ENCODE measurements at places on chromosomes 16 and 17.

DNA sequence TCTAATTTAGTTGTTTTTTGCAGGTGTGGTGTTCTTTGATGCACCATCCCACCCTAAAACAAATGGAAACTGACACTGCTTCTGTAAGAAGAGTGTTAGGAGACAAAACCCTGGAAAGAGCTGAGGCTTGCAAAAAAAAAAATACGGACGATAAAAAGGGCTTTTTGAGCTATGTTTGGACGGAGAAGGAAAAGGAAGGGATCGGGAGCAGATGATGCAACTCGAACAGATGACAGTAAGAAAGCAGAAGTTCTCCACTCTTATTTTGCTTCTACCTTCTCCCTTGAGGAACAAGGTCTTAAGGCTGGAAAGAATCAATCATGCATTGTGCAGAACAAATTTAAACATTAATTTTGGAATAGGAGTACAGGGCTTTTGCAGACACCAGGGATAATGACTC is 136.7 kb downstream of the MAF start:
- DNase-seq, result no peak

GRCh38 chr17:44137891-44138709 is 3.6 kb upstream of the HROB start:
- DNase-seq, result peak; percentile 100

DNA sequence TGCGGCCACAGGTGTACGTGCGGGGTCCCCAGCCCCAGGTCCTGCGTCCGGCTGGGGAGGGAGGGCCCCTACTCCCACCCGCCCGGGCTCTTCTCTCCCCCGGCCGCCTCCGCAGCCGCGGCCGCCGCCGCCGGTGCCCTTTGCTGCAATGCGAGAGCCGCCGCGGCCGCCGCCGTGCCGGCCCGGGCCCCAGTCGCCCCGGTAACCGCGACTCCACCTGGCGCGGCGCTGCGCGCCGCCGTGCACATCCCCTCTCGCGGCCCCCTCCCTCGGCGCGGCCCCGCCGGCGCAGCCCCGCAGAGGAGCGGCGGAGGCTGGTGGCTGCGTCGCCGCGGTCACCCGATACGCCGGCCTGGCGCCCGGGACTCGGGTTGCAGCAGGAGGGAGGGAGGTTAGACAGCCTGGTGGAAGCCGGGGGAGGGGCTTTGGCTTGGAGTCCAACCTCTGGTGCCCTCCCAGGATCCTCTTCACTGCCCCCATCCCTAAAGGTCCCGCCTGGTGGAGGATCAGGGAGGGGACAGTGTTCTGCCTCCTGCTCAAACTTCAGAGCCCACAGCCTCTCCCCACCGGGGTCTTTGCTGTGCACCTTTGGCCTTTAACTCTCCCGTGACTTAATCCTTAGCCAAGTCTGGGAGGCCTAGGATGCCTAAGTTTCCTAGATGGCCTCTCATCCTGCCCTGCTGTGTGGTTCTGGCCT is 32.9 kb downstream of the SRCIN1 start:
- DNase-seq, result no peak

GRCh38 chr17:80025796-80026195 is 9.9 kb downstream of the TBC1D16 start:
- peak; percentile 34 for DNase-seq

- DNase-seq, result no peak
Observed at GRCh38 chr17:57874058-57874419, 24.2 kb upstream of the MRPS23 start.

DNA sequence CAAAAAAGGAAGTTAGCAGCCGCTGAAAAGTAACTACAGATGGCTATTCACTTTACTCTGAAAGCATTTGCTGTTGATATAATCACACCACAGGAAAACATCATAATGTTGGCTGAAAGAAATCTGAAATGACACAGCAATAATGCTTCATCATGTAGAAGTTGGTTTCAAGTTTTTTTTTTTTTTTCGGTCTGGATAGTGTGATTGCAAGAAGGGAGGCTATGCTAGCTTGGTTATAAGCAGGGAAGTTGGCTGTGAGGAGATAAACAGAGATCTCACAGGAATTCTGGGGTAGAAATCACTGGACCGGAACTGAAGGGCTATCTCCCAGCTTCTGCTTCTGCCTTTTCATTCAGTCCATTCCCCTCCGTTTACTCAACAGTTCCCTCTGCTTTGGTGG is 57.9 kb downstream of the MYO1D start:
- no peak for DNase-seq

- peak; percentile 13 for DNase-seq
Observed at GRCh38 chr16:8675183-8676159, 1.1 kb downstream of the ABAT start.

- no peak for DNase-seq
Observed at GRCh38 chr17:74018115-74018514, 185.4 kb upstream of the RPL38 start.

- peak; percentile 68 for DNase-seq
Observed at GRCh38 chr16:4179020-4179419, 62.8 kb upstream of the ADCY9 start.

DNA sequence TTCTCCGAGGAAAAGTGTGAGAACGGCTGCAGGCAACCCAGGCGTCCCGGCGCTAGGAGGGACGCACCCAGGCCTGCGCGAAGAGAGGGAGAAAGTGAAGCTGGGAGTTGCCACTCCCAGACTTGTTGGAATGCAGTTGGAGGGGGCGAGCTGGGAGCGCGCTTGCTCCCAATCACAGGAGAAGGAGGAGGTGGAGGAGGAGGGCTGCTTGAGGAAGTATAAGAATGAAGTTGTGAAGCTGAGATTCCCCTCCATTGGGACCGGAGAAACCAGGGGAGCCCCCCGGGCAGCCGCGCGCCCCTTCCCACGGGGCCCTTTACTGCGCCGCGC is at the start of gene ERBB2:
TSS of gene ERBB2 (plus strand) at position 247 of the 330 bp plus-strand sequence. CDS start 175 bp downstream, outside the sequence.
- peak; percentile 80 for DNase-seq

DNA sequence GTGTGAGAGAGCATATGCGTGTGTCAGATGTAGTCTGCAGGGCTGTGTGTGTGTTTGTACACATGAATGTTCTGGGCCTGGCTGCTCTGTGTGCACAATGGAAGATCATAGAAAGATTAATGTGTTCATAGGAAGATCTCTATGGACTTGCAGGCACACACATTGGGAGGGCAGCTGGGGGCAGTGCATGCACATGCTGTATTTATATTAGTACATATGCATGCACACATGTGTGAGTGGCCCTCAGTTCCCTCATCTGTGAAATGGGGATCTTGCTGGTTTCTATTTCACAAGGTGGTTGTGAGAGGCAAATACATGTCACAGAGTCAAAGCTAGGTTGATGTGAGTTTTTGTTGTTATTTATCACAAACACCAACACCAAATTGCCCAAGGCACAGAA is 2.1 kb downstream of the CA7 start:
- no peak for DNase-seq

GRCh38 chr16:64853551-64853950 is 268.3 kb downstream of the CDH11 start:
- no peak for DNase-seq

DNA sequence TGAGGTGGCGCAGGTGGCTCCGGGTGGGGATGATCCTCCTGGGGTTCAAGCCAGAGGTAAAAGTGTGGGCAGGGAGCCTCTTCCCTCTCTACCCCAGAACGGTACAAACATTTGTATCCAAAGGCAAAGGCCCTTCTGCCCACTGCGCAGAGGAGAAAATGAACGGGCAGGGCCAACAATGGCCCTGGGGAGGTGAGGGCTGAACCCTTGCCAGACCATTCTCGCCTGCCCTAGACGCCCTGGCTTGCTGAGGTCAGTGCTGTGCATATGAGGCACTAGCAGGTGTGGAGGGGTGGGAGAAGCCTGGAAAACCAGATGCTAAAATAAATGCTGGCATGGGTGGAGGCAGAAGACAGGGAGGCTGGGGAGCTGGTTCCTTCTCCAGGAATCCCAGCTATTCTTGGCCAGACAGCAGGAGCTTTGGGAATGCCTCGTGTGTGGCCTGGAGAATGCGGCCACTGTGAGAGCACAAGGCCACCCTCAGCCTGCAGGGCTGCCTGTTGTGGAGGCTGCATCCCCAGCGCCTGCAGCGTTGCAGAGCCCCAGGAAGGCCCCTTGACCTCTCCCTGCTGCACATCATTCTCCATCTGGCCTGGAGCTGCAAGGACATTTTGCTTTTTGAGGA is 4.5 kb downstream of the C17orf50 start:
- no peak for DNase-seq

DNA sequence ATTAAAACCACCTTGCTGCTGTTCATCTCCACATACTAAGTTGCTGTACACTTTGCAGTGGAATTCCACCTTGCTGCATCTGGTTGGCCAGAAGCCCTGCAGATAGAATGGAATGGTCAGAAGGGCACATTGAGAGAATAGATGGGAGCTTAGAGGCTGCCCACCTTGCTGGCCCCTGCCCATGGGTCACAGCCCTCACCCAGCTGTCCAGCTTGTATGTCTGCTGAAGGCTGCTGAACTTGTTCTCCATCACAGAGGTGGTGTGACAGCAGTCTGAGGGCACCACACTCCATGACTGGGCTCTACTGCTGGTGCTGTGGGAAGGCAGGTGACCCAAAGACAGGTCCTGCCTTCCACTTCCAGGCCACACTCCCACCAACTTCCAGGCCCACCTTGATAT is 1755.4 kb downstream of the TP53TG3F start:
- DNase-seq, result no peak

DNA sequence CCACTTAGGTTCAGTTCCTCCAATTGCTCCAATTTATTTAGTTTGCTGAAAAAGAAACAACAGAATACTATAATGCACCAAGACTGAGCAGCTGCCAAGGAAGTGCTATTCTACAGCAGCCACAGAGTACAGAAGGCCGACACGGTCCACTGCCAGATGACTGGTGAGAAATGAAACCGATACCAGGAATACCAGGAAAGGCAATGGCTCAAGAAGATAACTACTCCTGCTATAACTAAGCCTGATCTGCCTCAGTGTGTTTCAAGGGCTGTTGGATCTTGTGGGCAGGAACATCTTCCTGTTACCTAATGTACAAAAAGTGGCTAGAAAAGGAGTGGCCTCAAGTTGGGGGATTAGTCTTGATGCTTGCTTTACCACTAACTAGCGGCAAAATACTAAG is 32.8 kb downstream of the MARVELD3 start:
- DNase-seq, result peak; percentile 15

- no peak for DNase-seq
Observed at GRCh38 chr17:43342589-43342890, 56.3 kb upstream of the ARL4D start.

DNA sequence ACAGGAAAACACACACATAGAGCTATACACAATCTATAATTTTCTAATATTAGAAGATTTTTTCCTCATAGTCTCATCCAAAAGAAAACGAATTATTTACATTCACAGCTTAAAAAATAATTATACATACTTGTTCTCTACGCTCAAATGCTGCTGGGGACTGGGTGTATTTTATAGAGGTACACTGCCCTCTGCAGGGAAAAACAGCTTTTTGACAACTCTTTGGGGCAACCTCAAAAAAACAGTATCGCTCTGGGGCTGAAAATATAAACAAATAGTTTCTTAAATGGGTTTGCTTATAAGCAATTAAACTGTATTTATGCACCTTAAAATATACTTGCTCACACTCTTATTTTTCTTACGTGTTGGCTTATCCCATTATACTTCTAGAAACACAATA is 261.8 kb upstream of the PSMD7 start:
- DNase-seq, result peak; percentile 39

GRCh38 chr16:72372087-72373045 is 200.4 kb upstream of the PMFBP1 start:
- DNase-seq, result peak; percentile 35

DNA sequence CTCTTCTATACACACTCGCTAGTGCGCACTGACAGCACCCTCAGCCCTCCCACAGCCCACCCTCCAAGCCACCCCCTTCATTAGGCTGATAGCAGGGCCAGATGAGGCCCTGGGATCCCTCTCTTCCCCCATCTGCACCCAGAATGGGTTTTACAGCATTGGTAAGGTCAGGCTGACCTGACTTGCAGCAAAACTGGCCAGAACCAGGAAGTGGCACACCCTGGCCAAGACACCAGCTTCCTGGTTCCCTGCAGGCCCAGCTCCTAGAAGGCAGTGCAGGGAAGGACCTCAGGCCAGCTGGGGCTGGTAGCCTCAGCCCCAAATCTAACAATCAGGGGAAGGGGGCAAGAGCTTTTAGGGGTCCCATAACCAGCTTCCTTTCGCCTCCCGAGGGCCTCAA is 50.0 kb upstream of the MRPS23 start:
- DNase-seq, result no peak

DNA sequence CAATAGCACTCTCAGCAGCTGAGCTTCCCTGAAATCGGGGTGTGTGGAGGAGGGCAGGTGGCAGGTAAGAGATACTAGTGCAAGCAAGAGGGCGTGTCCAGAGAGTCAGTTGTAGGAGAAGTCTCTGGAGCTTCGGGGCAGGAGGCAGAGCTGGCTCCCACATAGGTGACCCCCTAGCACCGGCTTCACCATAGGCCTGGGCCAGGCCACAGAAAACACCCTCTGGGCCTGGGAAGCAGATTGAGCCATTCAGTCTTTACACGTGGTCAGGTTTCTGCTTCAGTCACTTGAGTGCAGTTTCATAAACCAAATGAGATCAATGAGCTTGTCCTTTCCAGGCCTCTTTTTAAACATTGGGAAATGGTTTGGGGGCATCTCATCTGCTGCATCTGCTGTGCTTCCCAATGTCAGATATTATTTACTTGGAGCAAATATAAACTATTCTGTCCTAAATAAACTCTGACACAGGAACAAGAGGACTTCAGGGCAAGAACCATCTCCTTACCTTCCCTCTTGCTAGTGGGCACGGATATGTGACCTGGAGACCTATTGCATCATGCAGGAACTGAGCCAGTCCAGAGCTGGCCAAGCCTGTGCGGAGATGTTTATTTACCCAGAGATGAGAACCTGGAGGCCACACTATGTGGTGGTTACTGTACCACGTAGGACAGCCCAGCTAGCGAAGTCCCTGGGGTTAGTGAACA is 16.1 kb downstream of the CCR7 start:
- DNase-seq, result peak; percentile 97

DNA sequence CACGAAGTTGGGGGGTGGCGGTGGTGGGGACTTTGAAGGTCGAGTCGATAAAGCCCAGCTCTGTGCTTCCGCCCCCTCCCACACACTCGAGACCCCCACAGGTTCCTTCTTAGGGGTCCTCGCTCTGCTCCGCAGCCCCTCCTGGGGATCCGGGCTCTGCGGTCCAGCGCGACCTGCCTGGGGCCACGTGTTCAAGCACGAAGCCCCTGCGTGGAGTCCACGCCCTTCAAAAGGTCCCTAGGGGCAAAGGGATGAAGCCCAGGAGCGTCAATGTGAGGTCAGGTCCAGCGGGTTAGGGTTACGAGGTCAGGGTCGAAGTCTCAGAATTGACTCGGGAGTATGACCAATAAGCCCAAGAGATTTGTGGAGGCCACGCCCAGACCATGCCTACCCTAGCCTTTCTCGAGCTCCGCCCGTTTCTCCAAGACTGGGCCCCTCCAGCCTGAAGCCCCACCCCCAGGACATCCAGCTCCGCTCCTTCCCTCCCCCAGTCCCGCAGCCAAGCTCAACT is 786 bp upstream of the CACNA1G start:
- peak; percentile 38 for DNase-seq

GRCh38 chr16:528111-529011 is 849 bp downstream of the CAPN15 start:
- DNase-seq, result peak; percentile 46

DNA sequence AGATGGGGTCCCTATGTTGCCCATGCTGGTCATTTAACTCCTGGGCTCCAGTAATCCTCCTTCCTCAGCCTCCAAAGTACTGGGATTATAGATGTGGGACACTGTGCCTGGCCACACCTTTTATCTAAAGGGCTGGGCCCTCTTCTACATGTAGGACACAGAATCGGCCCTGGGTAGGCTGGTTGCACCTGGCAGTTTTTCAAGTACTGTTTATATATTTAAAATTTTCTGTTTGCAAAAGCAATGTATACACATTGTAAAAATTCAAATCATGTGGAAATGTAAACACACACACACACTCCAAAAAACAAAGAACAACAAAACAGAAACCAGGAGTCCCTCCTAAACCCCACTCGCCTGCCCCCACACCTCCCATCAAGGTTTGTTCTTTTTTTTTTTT is 28.1 kb upstream of the SIAH1 start:
- DNase-seq, result no peak
